ENCODE measurements at places on chromosomes 7 and 10.

GRCh38 chr10:48444266-48444665 is 137.8 kb downstream of the MAPK8 start:
- no peak for ATAC-seq

- no peak for ATAC-seq
These were observed 32.1 kb downstream of the PFKP start for GRCh38 chr10:3099291-3100092.

- ATAC-seq: no peak
These were observed 18.9 kb downstream of the CDK1 start for GRCh38 chr10:60797200-60797599.

- ATAC-seq: no peak
These were observed 278.7 kb downstream of the CCSER2 start for GRCh38 chr10:84607044-84607443.

DNA sequence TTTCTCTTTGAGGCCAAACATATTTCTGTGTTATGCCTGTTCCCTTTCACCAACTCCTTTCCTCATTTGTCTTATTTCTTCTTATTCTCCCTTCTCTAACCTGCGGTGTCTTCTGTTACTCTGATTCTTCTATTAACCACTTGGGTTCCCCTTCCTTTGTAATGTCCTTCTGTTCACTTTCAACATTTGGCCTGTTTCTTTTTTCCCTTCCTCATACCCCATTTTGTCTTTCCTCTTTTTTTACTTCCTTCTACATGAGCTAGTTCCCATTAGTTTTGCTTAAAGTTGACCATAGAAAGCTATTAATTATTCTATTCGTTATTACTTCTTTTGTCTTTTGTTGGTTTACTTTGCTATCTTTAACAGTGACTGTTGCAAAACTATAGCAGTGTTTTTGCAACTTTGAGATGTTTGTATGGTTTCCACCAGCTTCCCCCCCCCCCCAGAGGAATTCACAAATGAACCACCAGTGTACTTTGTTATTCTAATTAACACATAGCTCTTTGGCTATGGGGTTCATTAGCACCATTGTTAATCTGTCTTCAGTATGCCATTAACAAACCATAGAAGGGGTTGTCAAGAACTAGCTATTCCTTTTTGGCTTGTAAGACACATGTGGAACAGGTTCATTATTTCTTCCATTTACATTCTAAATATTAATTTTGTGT is 2.9 kb downstream of the LRGUK start:
- no peak for ATAC-seq

DNA sequence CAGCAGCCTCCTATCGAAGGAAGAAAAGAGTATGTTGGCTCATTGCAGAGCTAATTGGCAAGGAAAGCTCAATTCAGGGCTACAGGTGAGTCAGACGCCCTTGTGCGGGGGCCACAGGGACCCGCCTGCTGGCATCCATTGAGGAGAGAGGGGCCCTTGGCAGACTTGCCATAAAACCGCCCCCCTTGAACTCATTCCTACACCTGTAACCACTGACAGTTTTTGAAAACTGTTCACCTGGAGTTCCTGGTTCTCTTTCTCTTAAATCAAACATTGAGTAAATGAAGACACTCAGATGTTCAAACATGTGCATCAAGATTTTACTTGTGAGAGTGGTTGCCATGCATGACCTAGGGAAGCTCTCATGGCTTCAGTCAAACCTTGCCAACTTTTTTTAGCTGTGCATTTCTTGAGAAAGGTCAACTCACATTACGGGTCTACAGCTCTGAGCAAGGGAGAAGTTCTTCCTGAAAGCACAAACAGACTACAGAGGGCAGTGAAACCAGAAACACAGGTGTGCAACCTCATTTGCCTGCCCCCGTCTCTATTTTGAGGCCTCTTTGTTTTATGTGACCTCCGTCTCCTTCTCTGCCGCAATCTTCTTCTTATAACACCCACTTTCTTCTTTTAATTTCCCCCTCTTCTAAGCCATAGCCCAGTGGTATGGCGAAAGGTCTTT is 87.8 kb downstream of the TBXAS1 start:
- peak; percentile 90 for ATAC-seq

DNA sequence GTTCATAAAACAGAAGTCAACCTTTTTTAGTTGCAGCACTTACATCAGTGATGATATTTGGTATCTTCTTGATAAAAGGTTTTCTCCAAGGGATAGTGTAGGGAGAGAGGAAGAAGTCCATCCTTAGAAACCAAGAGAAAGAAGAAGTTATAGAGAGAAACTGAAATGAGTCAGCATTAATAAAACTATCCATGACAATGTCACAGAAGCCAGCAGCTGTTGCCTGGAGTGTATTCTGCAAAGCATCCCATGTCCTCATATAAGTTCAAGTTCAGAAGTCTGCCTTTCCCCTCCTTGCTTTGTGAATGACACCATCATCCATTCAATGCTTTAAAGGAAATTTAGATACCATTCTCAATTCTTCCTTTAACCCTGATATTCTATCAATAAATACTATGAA is 14.4 kb upstream of the COL1A2 start:
- ATAC-seq: no peak

DNA sequence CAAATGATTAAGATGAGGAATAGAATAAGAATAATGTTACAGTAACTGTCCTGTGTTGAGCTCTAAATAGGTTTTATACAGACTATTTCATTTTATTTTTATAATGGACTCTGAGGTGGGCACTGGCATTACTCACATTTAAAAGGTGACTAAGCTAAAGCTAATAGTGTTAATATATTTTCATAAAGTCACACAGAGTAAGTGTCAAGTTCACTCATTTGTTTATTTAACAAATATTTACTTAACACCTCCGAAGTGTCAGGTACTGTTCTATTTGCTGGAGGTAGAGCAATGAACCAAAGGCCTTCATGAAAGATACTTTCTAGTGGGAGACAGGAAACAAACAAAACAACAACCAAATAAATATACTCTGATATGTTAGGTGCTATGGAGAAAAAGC is 44.0 kb downstream of the ASB4 start:
- no peak for ATAC-seq
